ENCODE measurements at places on chromosomes 13 and 19.
A peak's percentile ranks its signal among the peaks of the same experiment; 100 is the strongest.

GRCh38 chr19:1909761-1910080, 4.5 kb downstream of the ADAT3 start:
- no peak for DNase-seq

DNA sequence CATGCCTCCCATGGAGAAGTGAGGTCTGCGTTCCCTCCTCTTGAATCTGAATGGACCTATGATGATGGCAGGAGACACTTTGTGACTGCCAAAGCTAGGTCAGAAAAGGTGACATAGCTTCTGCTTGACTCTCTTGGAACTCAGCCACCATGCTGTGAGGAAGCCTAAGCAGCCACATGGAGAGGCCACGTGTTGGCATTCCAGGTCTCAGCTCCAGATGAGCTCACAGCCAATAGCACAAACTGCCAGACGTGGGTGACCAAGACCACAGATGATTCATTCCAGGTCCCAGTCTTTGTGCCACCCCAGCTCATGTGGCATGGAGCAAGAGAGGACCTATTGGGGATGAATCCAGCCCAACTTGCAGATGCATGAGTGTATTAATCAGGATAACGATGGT, 8.7 kb upstream of the GGACT start:
- no peak for DNase-seq

- DNase-seq = no peak
These were observed 10.1 kb downstream of the EPS15L1 start for GRCh38 chr19:16461630-16462051.

GRCh38 chr19:53355739-53356138, 9.8 kb upstream of the ZNF525 start:
- no peak for DNase-seq

DNA sequence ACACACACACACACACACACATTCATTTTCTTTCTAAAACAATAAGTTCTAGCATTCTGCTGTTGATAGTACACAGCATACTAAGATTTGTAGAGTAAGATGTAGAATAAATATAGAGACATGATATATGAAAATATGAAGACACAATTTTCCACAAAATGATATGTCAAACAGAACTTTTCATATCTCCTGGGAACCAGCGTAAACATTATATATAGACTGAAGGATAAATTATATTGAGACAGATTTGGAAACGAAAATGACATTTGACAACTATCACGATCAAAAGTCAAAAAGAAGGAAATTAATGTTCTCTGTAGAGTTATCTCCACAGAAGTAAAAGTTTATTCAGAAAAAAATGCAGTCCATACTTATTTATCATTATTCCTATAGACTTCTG, 1605.7 kb upstream of the SLC10A2 start:
- DNase-seq = no peak

DNA sequence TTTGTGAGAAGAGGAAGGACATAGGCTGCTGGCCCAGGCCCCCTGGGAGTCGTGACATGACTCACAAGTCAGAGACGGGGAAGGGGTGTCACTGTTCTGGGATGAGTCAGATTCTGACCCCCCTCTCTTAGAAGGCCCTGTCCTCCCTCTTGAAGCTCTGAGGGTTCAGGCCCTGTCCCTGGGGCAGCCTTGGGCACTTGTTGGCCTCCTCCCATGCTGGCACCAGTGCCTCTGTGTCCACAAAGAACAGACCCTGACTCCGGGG, 2.7 kb upstream of the CEACAM7 start:
- no peak for DNase-seq

DNA sequence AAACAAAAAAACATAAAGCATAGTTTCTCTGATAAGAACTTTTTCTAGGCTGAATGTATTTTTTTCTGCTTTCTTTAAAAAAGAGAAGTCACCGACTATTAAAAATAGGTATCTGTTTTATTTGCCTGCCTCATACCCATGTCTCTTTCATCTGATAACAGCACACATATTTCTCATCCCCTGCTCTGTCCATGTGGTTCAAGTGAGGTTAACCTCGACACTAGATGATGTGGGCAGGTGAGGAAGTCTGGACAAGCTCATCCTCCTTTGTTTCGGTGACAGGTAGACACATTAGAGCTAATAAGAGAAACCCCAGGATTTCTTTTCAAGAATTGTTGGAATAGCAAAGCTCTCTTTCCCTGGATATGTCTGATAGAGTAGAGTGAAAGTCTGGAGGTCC, 222.7 kb downstream of the GPC5 start:
- no peak for DNase-seq

DNA sequence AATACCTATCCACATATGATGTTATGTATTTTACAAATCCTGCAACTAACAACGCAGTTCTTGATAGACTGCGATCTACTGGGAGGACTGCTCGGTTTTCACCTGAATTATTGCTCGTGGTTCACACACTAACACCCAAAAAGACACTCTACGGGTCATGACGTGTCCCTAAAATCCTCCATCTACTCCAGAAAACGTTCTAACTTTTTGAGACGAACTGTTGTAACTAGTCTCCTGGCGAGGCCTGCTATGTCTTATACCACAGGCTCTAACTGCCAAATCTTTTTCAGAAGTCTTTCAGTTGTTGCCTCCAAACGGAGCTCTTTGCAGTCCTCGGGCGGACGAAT, 108.2 kb downstream of the KCNRG start:
- DNase-seq = peak; percentile 42

- no peak for DNase-seq
These were observed 211.8 kb upstream of the ZNF536 start for GRCh38 chr19:30160426-30160825.

GRCh38 chr19:30330266-30330665, 41.9 kb upstream of the ZNF536 start:
- no peak for DNase-seq

DNA sequence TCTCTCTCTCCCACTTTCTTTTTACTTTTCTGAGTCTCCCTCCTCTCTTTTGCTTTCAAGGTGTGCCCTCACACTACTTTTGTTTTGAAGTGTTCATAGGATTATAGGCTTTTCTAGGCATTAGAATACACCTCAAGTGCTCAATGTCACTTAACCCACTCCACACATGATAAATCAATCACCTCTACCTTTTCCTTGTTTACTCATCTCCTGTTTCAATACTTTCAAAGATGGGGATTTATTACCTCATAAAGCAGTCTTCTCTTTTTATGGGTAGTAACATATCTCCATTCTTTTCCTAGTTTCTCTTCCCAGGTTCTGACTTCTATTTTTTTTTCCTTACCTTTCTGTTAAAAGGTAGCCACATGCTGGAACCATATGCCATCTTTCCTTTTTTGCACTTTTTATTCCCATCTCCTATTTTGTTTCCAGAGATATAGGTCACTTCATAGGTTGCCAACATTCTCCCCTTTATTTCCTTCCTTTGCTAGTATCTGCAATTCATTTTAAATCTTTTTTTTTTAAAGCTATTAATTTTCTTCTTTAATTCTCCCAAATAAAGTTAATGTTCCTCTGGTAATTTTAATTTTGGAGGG, 137.6 kb upstream of the SLC10A2 start:
- DNase-seq = no peak

GRCh38 chr13:89936256-89936655, 1411.2 kb upstream of the MIR17HG start:
- no peak for DNase-seq

DNA sequence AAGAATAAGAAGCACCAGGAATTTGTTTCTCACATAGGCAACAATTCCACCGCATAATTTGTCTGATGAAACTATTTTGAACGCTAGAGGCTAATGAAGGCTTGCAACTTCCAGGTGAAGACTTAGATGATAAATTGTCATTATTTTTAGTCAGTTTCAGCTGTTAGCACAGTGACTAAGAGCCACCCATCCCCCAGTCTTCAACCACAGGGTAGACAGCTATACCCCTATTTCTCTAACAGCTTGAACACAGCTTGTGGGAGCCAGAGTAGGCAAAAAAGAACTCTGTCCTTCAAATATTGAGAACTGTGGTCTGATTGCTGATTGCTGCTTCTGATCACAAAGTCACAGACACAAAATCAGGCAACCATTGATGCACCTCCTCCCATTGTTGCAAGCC, 1124.8 kb upstream of the PRR20A start:
- no peak for DNase-seq

DNA sequence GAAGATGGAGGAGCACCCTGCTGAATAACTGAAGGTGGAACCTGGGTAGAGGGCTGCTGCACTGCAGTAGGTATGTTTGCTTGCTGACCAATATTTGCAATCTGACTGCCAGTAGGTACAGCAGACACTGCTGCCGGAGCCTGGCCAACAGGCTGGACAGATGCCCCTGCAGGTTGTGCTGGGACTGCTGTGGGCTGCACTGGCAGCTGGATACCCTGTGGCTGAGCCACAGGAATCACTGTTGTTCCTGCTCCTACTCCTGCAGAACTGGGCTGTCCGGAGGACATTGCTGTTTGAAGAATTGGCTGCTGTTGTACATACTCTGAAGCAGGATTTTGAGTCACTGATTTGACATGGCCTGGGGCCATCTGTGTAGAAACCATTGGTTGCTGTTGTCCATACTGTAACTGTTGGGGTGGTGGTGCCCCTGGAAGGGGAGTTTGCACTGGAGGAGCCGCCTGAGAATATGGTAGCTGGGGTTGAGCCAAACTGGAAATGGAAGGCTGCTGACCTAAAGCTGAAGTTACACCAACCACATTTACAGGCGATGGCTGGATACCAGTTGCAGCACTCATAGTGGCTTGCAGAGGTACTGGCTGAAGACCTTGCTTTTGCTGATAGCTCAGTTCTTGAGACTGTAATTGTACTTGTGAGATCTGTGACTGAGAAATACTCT, 2.2 kb downstream of the TSC22D1 start:
- DNase-seq = no peak

DNA sequence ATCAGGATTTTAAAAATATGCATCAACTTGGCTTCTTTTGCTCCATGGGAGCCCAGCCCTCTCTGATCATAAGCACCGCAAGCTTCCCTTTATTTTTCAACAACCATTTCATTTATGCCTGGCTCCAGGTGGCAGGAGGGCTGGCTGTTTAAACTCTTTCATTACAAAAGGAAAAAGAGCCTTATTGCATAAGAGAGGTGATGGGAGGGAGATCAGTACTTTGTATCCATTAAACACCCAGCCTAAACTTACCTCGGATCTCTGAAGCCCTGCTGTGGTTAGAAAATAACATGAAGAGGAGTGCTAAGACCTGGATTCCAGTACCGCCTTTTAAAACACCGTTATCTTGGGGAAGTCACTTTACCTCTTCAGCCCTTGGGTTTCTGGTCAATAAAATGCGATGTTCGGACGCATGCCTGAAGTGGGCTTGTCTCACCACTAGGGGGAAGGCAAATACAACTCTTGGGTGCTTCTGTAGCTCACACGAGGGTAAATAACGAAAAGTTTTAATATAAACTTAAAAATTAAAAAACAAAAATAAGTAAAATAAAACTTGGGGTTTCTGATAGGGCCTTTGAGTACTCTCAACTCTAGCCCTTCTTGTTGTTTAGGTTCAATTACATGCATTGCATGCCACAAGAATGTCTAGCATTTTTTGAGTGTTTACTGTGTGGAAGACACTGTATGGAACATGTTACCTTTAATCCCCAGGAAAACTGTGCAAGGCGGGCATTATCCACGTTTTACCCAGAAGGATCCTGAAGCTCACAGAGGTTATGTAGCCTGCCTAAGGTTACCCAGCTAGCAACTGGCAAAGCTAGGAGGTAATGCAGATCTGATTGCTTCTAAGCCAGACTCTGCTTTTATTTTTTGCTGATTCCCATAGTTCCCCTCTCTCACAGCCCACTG, 240.3 kb downstream of the LMO7 start:
- DNase-seq = peak; percentile 55

GRCh38 chr19:8331263-8331845, 10.1 kb downstream of the RPS28 start:
- DNase-seq = no peak

- DNase-seq = no peak
These were observed 8.6 kb upstream of the BCAT2 start for GRCh38 chr19:48819366-48819816.

GRCh38 chr13:37893321-37893720, 23.7 kb upstream of the TRPC4 start:
- DNase-seq = no peak

DNA sequence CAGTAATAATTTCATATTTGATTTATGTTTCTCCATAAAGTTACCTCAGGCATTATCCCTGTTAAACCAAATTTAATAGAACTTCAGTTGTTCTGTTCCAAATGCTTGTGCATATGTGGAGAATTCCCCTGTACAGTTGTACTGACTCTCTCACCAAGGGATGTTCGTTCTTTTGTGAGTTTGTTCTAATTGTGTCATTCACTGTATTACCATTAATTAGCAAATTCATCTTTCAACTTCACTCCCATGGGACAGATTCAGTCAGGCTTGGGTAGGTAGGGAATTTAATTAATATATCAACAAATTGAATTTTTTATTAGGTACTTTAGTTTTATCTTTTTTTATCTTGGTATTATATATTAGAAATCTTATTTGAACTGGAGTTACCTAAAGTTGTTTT, 265.4 kb downstream of the DCT start:
- no peak for DNase-seq

- DNase-seq = no peak
These were observed 99.7 kb downstream of the SPACA7 start for GRCh38 chr13:112475889-112476288.

GRCh38 chr13:37443538-37443937, 155.0 kb downstream of the POSTN start:
- DNase-seq = no peak

DNA sequence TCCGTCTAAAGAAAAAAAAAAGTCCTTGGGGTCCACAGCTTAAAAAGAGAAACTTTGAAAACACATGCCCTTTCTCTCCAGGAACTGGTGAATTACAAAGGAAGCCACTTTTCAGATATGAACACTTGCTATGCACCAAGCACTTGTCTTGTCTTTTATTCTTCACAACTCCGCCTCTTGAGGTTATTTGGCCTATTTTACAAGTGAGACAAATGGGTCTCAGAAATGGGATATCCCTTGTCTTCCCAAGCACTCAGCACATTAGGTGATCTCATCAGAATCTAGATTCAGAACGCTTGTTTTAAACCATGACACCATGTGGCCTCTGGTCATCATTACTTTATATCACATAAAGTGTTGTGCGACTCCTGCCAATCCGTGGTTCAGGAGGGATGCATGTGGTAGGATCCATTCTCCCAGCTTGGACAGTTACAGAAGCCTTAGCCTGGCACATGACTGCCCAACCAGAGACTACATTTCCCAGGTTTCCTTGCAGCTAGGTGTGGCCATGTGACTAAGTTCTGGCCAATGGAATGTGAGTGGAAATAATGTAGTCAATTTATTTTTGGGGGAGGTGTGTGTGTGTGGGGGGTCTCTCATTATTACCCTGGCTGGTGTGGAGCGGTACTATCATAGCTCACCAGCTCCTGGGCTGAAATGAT, 13.9 kb downstream of the TSKS start:
- DNase-seq = no peak

- DNase-seq = peak; percentile 64
These were observed 31.2 kb downstream of the GADD45B start for GRCh38 chr19:2507109-2507508.
